ENCODE measurements at places on chromosomes 6 and 20. TPM values are rescaled to one million over a fixed set of nuclear protein-coding genes. Genes with fewer than 3 reads are reported as not detected.
A peak's percentile ranks its signal among the peaks of the same experiment; 100 is the strongest.

Gene DEK
- 17.8 TPM for total RNA-seq

Gene FAM83B
- 0.07 TPM for total RNA-seq

Gene HTR1E
- total RNA-seq, result not detected

Gene CFAP206
- 0.20 TPM for total RNA-seq

DNA sequence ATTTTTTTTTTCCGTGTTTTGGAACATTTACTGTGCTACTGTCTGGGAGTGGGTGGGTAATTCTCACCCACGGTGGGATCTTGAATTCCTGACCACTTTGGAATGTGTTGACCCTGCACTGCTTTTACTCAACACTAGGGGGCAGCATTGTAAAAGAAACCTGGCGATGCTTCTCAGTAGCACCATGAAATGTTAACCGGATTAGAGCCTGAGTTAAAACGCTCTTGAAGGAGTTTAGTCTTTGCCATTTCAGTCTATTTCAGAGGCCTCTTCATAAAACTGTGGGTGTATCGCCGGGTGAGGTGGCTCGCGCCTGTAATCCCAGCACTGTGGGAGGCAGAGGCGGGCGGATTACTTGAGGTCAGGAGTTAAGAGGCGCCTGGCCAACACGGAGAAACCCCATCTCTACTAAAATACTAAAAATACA is 114.4 kb upstream of the PRND start:
- H3K27me3 ChIP-seq, result no peaks in the 10 kb centered on the region
- H3K27ac ChIP-seq, result no peak overlapping the region
- no peak overlapping the region for H3K4me3 ChIP-seq
- H3K4me1 ChIP-seq, result no peaks in the 10 kb centered on the region
- DNase-seq, result no peak
- H3K36me3 ChIP-seq, result no peaks in the 10 kb centered on the region

DNA sequence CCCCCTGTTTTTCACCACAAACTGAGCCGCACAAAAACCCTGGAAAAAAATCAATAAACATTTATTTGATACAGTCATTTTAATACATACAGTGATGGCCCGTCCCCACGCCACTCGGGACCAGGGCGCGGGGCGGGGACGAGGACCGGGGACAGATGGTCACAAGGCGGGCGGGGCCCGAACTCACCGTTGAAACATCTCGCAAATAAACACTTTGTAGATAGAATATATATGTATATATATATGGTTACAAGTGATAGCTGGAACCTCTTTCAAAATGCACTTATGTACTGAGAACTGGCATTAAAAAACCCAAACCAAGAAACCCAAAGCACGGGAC is 418 bp upstream of the UCKL1 start:
- peaks cover 37% of the 10 kb centered on the region for H3K4me1 ChIP-seq
- no peak for DNase-seq
- no peak overlapping the region for H3K27ac ChIP-seq
- peak overlapping the region; percentile 37 for H3K4me3 ChIP-seq

DNA sequence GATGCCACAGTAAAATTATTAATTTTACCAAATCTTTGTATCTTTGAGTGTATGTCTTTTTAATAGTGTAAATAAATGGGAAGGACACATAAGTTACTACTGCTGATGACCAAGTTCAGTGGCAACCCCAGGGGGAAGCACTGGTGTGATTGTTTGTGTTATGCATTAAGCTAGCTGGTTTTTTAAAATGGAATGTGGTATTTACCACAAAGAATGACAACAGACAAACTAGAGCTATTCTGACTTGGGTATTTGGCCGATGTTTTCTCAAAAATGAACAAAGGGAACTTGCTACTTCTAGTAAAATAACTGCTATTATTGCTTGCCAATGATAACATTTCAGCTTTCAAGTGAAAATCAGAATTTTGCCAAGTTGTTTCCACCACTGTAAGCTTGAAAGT is 2.9 kb downstream of the FNDC1 start:
- DNase-seq, result no peak
- no peak overlapping the region for H3K4me3 ChIP-seq
- peaks cover 10% of the 10 kb centered on the region for H3K4me1 ChIP-seq
- H3K27me3 ChIP-seq, result peaks cover 6% of the 10 kb centered on the region
- no peaks in the 10 kb centered on the region for H3K36me3 ChIP-seq

DNA sequence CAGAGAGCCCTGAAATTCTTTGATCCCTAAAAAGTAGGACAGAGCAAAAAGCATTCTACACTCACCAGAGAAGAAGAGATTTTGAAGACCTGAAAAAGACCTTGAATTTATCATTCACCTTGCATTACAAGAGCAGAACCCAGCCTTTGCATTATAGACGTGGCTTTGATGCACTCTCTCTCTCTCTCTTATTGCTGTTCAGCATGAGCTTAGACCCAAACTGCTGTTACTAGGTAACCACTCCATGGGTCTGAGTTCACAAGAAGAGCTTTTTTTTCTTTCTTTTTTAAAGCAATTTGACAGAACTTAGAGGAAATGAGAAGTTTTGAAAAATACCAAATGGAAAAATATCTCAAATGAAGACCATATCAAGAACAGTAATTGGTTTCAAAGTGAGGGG is 44.4 kb downstream of the COL9A1 start:
- H3K27me3 ChIP-seq, result no peaks in the 10 kb centered on the region
- no peak overlapping the region for H3K4me3 ChIP-seq
- H3K4me1 ChIP-seq, result no peaks in the 10 kb centered on the region
- no peak for DNase-seq
- H3K27ac ChIP-seq, result no peak overlapping the region

- H3K27me3 ChIP-seq, result no peaks in the 10 kb centered on the region
- DNase-seq, result no peak
- no peak overlapping the region for H3K4me3 ChIP-seq
- H3K4me1 ChIP-seq, result no peaks in the 10 kb centered on the region
- no peak overlapping the region for H3K27ac ChIP-seq
Measured at GRCh38 chr6:68741501-68742386, 106.7 kb downstream of the ADGRB3 start.

DNA sequence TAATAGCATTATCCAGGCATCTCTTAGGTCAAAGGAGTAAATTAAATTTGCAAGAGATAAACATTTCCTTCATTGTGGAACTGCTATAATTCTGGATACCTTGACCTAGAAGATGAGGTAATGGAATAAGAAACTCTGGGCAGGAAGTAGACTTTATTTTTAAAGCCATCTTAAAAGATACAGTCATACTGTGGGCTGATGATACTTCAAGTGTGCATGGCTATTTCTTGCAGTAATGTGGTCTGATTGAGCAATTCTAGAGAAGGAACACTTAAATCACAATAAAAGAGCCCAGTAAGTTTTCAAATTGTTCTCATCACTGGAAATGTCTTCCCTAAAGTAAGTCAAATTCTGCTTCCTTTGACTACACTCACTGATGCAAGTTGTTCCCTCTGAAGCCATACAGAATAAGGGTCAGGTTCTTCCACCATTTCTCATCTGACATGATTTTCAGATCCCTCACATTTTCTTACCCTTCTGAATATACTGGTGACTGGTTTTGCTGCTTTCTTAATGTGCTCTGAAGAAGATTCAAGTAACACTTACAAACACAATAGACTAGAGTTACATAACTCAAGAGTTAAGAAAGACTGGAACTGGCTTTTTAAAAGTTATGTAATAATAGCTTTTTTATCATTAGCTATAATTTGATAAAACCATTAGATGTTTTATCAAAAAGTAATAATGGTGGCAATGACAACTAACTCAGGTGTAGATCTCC is 62.6 kb upstream of the TMEM244 start:
- no peak for DNase-seq
- no peaks in the 10 kb centered on the region for H3K27me3 ChIP-seq
- no peak overlapping the region for H3K27ac ChIP-seq
- H3K36me3 ChIP-seq, result no peaks in the 10 kb centered on the region
- H3K4me1 ChIP-seq, result no peaks in the 10 kb centered on the region

DNA sequence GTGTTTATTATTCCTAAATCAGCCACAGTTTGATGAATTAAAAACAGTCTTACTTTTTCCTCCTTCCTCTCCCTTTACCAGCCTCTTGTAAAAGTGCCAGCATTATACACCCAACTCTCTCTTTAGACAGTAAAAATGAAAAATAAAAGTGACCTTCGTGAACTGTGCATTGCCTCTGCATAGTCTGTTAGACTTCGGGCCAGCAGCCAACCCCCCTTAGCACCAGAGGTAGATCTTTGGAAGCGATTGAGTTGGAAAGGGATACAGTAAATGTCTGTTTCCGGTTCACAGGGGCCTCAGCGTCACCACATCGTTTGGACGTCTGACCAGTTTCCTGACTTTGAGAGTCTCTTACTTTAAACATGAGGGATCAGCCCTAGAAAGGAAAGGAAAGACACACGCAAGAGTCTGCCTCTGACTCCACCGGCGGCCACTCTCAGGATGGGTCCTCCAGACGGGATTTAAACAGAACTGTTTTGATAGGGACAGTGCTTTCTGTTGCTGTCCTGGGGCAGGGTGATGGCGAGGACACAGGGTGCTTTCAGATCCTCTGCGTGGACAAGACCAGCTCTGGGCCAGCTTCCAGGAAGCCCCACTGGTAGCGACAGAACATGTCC is 206.6 kb upstream of the PREP start:
- no peaks in the 10 kb centered on the region for H3K36me3 ChIP-seq
- no peak overlapping the region for H3K27ac ChIP-seq
- DNase-seq, result peak; percentile 23
- no peaks in the 10 kb centered on the region for H3K27me3 ChIP-seq

GRCh38 chr6:98452685-98453084 is 381.7 kb upstream of the POU3F2 start:
- no peaks in the 10 kb centered on the region for H3K27me3 ChIP-seq
- no peaks in the 10 kb centered on the region for H3K4me1 ChIP-seq
- DNase-seq, result no peak

- H3K4me3 ChIP-seq, result peak overlapping the region; percentile 75
- no peaks in the 10 kb centered on the region for H3K27me3 ChIP-seq
- H3K27ac ChIP-seq, result peak overlapping the region; percentile 82
- H3K36me3 ChIP-seq, result peaks cover 34% of the 10 kb centered on the region
- DNase-seq, result no peak
Measured at GRCh38 chr20:45892049-45892825, 1.1 kb downstream of the CTSA start.

GRCh38 chr6:86959656-86960055 is 22.3 kb downstream of the HTR1E start:
- H3K27me3 ChIP-seq, result no peaks in the 10 kb centered on the region
- no peak overlapping the region for H3K4me3 ChIP-seq
- no peaks in the 10 kb centered on the region for H3K4me1 ChIP-seq

GRCh38 chr6:3531481-3531880 is 74.6 kb upstream of the SLC22A23 start:
- no peak overlapping the region for H3K4me3 ChIP-seq
- H3K27ac ChIP-seq, result no peak overlapping the region
- H3K4me1 ChIP-seq, result no peaks in the 10 kb centered on the region
- no peaks in the 10 kb centered on the region for H3K36me3 ChIP-seq
- no peak for DNase-seq
- H3K27me3 ChIP-seq, result no peaks in the 10 kb centered on the region

DNA sequence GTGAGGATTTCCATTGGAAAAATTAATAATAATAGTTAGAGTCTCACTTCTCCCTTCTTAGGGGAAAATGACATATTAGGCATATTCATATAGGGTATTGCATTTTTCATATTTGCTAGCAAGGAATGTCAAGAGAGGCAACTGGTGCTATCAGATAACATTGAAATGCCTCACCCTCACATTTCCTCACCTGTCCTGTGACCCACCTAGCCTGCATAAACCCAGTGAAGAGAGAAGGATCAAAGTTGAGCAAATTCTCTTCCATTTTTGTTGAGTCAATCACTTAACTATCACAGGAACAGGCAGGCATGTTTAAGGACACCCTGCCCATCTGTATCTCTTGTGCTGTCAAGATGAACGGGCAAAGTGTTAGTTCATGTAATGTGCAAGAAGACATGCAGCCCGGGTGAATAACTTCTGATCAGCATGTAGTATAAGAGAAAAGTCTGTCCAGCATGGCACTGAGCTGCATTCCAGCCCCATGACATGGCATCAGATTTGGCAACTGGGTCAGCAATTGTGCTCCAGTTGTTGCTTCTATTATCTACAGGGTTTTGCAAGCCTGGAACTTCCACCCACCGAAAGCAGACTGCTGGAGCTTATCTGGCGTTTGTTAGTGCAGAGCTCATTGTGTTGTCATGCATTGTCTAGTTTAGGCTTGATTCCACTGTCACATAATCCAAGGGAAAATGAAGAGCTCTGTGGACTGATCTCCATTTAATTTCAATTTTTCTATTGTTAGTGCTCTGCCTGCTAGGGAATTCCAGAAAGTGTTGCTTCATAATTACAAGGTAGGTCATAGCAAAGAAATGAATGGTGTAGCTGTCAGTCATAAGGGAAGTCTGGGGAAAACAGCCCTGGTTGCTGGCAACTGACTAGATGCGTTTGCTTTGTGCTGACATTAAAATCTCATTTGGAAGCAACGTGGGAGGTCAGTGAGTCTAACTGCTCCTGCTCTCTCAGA is 138.4 kb upstream of the TNFAIP3 start:
- H3K4me1 ChIP-seq, result peaks cover 2% of the 10 kb centered on the region
- H3K36me3 ChIP-seq, result no peaks in the 10 kb centered on the region
- H3K4me3 ChIP-seq, result no peak overlapping the region
- peak overlapping the region; percentile 4 for H3K27ac ChIP-seq
- peak; percentile 57 for DNase-seq

DNA sequence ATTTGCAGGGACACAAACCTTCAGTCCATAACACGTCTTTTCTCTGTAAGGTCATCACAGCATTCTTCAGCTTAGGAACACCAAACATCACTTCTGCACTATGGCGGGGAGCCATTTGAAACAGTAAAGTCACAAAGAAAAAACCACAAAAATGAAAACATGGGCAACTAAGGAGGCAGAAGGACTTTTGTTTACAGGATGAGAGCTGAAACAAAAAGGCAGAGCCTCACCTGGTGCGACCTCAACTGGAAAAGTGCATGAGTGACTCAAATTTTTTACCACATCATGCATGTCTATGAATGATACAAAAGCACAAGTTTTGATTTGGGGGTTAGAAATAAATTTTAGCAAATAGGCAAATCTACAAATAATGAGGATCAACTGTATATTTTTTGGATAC is 68.2 kb upstream of the TNFAIP3 start:
- no peaks in the 10 kb centered on the region for H3K27me3 ChIP-seq
- no peaks in the 10 kb centered on the region for H3K4me1 ChIP-seq
- no peak overlapping the region for H3K4me3 ChIP-seq
- H3K36me3 ChIP-seq, result no peaks in the 10 kb centered on the region
- H3K27ac ChIP-seq, result no peak overlapping the region

GRCh38 chr20:46775806-46776205 is 66.4 kb downstream of the SLC2A10 start:
- no peak overlapping the region for H3K27ac ChIP-seq
- no peak for DNase-seq
- H3K27me3 ChIP-seq, result no peaks in the 10 kb centered on the region
- H3K4me3 ChIP-seq, result no peak overlapping the region
- no peaks in the 10 kb centered on the region for H3K36me3 ChIP-seq

DNA sequence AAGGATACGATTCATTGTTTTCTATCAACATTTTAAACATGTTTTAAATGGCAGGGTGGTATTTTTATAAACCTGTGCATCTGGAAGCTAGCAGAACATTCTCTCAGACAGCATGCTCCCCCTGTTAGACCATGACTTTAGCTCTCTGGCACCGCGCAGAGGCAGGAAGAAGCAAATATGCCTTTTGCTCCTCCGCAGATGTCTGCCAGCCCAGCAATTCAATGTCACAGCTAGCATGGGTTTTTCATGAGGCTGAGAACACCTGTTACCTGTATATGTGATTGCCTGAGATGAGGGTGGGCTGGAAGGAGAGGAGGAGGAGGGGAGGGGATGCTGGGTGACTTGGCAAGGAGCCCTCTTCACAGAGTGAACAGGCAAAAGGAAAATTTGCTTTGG is 6.7 kb downstream of the MTCH1 start:
- H3K27ac ChIP-seq, result no peak overlapping the region
- no peaks in the 10 kb centered on the region for H3K27me3 ChIP-seq
- peaks cover 12% of the 10 kb centered on the region for H3K4me1 ChIP-seq
- DNase-seq, result peak; percentile 49
- H3K36me3 ChIP-seq, result peaks cover 46% of the 10 kb centered on the region

All from right lobe of liver (tissue), 6 donors.